ENCODE measurements at places on chromosomes 12 and 14. TPM values are rescaled to one million over a fixed set of nuclear protein-coding genes. Genes with fewer than 3 reads are reported as not detected.

SRRM4 gene
- not detected for total RNA-seq

OTOGL gene
- not detected for total RNA-seq

GRCh38 chr12:64583771-64584421 is 26.4 kb upstream of the RASSF3 start:
- no peak for DNase-seq

DNA sequence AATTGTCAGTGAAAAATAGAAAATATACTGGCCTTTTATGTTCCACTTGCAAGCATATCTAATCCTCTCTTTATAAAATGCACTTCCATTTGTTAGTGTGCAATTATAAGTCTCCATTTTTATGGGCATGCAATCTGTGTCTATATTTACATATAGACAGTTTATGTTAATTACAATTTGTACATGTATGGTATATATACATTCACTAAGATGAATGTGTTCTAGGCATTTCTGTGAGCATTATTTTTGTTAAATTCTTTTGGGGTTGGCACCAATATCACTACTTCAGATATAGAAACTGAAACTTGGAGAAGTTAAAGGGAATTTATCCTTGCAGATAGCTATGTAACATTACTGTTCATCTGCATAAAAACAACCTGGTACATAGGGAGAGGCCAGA is 470.8 kb upstream of the LMO3 start:
- DNase-seq: no peak

- DNase-seq: peak; percentile 77
These were observed 59.4 kb downstream of the ZNF664 start for GRCh38 chr12:124032265-124032886.

DNA sequence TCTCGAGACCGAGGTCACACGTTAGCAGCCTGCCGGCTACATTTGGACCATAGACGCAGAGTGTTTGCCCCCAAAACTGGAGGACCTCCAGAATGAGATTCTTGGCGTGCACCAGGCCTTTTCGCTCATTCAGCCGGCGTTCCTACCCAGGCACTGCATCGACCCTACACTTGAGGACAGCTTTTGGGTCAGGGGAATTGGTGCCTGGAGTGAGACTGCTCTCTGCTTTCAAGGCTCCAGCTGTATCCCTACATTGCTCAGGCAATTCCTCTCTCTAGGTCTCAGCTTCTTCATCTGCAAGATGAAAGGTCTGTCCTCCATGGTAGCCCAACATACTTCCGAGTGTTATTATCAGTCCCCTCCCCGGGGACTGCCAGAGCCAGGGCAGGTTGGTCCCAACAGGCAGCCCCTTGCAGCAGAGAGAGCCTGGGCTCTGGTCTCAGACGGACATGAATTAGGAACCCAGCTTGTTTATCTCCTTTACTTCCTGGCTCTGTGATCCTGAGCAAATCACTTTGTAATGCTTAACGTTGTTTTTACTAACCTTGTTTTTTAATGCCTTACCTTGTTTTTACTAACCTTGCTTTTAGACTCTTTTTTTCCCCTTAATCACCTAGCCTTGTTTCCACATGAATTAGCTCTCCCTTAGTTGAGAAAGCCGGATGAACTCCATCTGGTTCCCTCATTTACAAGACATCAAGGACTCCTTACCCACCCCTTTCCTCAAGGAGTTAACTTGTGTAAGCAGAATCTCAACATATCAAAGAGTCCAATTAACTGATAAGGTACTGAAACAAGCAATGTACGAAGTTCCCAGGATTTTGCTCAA is 892 bp downstream of the TCHP start:
- peak; percentile 56 for DNase-seq

- no peak for DNase-seq
These were observed 1393.3 kb upstream of the TMEM132C start for GRCh38 chr12:126873701-126874100.

DNA sequence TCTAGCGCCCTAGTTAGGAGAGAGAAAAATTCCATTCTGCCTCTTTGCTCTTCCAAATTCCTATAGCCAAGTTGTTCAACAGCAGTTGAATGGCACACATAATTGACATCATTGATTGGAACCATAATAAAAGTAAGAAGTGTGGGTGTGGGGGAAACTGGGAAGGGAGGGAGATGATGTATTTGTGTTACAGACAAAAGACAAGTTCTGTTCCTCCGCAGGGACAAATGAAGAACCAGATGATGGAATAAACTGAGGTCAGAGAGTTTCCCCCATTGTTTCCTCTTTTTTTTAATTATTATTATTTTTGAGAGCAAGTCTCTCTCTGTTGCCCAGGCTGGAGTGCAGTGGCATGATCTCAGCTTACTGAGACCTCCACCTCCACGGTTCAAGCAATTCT is 34.9 kb downstream of the GDF11 start:
- no peak for DNase-seq

DNA sequence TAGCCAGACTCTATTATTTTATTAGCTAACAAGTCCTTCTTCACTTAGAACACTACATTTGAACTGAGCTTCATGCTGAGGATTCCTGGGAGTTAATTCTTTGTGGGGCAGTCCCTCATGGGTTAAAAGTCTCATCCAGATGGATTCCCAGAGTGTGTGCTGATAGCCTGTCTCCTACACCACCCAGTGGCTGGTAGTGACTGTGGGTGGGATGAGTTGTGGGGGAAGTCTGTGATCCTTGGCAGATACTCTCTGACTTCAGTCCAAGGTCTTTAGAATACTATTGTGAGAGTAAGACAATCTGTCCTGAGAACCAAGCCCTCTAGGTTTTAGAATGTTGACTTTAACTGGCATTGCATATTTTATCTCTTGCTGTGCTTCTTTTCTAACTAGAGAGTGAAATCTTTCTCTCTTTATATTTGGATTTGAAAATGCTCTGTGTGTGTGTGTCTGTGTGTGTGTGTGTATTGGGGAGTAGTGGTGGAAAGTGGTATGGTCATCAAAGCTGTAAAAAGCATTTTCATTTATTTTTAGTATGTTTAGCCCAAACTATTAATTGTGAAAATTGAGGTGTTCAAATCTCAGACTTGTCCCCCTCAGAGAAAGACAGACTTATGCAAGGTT is 37.3 kb downstream of the AKAP6 start:
- DNase-seq: no peak

DNA sequence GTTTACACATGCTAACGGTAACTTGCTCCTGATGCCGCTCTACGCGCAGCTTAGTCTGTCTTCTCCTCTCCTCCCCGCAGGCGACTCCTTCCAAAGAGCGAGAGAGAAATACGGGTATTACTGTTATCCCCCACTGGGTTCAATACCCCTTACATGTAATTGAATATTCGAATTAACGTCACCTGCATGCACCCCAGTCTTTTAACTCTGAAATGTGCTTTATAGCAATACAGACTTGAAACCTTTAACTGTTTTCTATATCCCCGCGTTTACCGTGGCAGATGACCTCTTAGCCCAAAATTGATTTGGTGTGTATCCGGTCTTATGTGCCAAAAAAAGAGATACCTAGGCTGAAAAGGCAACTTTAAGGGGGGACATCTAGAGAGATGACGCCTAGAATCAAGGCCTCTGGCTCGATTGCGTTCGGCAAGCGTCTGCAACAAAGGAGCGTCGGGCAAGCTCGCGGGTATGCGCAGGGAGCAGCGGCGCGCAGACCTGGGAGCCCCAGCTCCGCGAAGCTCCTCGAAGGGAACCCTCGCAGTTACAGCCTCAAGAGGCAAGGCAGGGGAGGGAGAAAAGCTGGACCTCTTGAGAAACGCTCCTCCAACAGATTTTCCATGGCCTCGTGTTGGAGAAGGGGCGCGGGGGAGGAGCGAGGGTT is 6.8 kb upstream of the FOXG1 start:
- no peak for DNase-seq

GRCh38 chr14:101808020-101808641 is 46.6 kb downstream of the PPP2R5C start:
- DNase-seq: peak; percentile 69
